Esophagus muscularis mucosa (tissue), 4 donors: ENCODE measurements at places on chromosomes 7 and 10. TPM values are rescaled to one million over a fixed set of nuclear protein-coding genes. Genes with fewer than 3 reads are reported as not detected.

The OR13A1 gene
- not detected for total RNA-seq

The RADIL gene
- 6.5 TPM for total RNA-seq

The SLC18A3 gene
- total RNA-seq: 0.57 TPM

The GIMAP2 gene
- 9.7 TPM for total RNA-seq

The WNT8B gene
- not detected for total RNA-seq

GRCh38 chr7:112556633-112557032, 75.8 kb downstream of the LSMEM1 start:
- no peaks in the 10 kb centered on the region for H3K4me1 ChIP-seq
- H3K27ac ChIP-seq: no peak overlapping the region
- H3K27me3 ChIP-seq: no peaks in the 10 kb centered on the region
- H3K36me3 ChIP-seq: no peaks in the 10 kb centered on the region
- no peak overlapping the region for H3K4me3 ChIP-seq

- no peaks in the 10 kb centered on the region for H3K27me3 ChIP-seq
- H3K4me1 ChIP-seq: peaks cover 5% of the 10 kb centered on the region
- H3K27ac ChIP-seq: no peak overlapping the region
- no peak for DNase-seq
- no peaks in the 10 kb centered on the region for H3K36me3 ChIP-seq
Measured at GRCh38 chr10:64571056-64571455, 1049.9 kb downstream of the REEP3 start.

- no peaks in the 10 kb centered on the region for H3K27me3 ChIP-seq
- H3K27ac ChIP-seq: no peak overlapping the region
- DNase-seq: no peak
- H3K4me3 ChIP-seq: no peak overlapping the region
- no peaks in the 10 kb centered on the region for H3K36me3 ChIP-seq
Measured at GRCh38 chr10:17244700-17245365, 16.8 kb downstream of the VIM start.

- no peak for DNase-seq
- H3K36me3 ChIP-seq: no peaks in the 10 kb centered on the region
- no peak overlapping the region for H3K4me3 ChIP-seq
- peaks cover 4% of the 10 kb centered on the region for H3K4me1 ChIP-seq
- no peaks in the 10 kb centered on the region for H3K27me3 ChIP-seq
Measured at GRCh38 chr7:116429986-116430619, 69.4 kb upstream of the CAV2 start.

DNA sequence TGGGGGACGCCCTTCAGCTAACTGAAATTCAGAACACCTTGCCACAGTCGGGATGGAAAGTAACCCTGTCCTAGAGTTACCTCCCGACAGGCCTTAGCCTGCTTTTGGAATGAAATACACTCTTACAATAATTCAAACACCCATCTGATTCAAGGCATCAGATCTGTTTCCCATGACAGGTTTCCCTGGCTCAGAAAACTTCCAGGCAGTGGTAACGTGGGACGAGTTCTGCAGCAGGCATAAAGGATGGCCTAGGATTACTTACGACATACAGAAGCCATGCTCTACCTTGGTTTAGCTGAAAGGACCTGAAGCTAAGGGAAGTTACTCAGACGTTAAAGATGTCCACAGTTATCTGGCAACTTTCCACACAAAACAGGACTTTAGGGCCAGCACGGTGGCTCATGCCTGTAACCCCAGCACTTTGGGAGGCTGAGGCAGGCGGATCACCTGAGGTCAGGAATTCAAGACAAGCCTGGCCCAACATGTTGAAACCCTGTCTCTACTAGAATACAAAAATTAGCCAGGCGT, 5.0 kb downstream of the PAXIP1 start:
- H3K36me3 ChIP-seq: peaks cover 14% of the 10 kb centered on the region
- no peak overlapping the region for H3K27ac ChIP-seq
- no peaks in the 10 kb centered on the region for H3K27me3 ChIP-seq
- DNase-seq: no peak
- no peak overlapping the region for H3K4me3 ChIP-seq

DNA sequence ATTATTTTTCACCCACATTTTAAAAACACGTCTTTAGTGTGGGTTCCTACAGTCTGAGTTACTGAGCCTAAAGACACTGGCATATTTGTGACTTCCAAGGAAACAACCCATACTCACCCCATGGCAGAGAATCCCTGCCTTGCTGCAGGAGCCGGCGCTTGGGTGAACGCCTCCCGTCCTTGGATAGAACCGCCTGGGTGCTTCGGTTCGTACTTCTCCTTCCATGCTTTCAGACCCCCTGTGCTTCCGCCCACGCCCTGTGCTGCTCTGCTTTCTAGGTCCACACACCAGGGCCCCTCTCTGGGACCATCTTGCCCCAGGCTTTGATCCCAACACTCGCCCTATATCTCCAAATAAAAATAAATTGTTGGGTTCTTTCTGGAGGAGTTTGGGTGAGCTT, 125.8 kb downstream of the PTPRN2 start:
- DNase-seq: no peak
- H3K27ac ChIP-seq: no peak overlapping the region
- no peaks in the 10 kb centered on the region for H3K27me3 ChIP-seq
- H3K4me1 ChIP-seq: no peaks in the 10 kb centered on the region
- H3K36me3 ChIP-seq: no peaks in the 10 kb centered on the region
- H3K4me3 ChIP-seq: no peak overlapping the region

GRCh38 chr10:36116731-36117130, 474.6 kb upstream of the FZD8 start:
- no peaks in the 10 kb centered on the region for H3K36me3 ChIP-seq
- no peak for DNase-seq
- no peak overlapping the region for H3K4me3 ChIP-seq
- peaks cover 37% of the 10 kb centered on the region for H3K4me1 ChIP-seq
- no peak overlapping the region for H3K27ac ChIP-seq

DNA sequence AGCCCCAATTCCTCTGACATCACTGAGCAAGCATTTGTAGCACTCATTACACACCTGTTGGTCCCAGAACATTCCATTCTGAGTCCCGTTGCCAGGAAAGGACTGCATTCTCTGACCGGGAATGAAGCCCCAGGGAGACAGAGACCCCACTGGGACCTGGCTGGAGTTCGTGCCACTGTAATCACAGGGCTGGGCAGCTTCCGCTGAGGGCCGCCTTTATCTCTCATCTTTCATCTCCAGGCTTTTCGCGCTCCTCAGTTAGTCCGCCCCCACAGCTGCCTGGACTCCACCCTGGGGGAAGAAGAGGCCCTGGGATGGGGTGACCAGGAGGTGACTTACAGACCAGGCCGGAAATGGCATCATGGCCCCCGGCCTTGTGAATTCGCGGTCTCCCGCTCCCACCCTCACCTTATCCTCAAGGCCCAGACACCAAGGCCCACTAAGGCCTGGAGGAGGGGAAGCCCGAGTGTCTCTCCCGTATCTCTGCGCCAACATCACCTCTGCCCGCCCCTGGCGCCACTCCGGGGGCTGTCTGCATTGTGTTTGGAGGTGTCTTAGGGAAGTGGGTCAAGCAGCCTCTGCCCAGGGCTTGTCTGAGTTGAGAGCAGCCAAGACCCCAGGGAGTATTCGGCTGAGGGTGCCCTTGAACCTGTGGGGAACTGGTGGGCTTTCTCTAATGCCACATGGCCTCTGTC, 75.4 kb downstream of the PROSER2 start:
- H3K36me3 ChIP-seq: no peaks in the 10 kb centered on the region
- H3K27me3 ChIP-seq: no peaks in the 10 kb centered on the region
- no peak overlapping the region for H3K4me3 ChIP-seq
- no peak for DNase-seq

- H3K27ac ChIP-seq: peak overlapping the region; percentile 73
- no peaks in the 10 kb centered on the region for H3K36me3 ChIP-seq
- no peaks in the 10 kb centered on the region for H3K27me3 ChIP-seq
Measured at GRCh38 chr10:10870523-10871241, 147.0 kb upstream of the CELF2 start.

DNA sequence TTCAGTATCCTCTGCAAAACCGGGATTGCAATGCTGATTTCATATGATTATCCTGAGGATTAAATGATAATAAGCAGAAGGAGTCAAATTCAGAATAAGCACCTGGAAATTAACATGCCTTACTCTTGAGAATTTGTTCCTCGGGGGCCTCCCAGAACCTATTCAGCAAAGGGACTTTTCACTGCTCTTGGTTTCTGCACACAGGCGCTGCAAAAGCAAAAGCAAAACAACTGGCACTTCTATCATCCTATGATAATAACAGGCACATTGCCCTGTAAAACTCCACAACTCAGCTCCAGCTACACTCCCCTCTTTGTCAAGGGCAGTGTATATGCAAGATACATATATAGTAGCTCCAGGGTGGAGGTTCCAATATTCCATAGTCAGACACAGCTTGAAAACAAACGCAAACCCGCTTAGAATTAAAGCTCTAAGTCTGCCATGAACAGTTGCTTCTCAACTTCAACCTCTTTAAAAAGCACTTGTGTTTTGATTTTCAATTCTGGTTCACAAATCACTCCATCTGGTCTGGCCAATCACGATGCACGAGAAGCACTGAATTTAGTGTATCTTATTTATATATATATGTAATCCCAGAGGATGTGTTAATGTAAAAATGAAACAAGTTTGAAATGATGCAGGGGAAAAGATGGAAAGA, 119.9 kb upstream of the PTER start:
- peak; percentile 60 for DNase-seq
- no peaks in the 10 kb centered on the region for H3K36me3 ChIP-seq
- H3K4me3 ChIP-seq: no peak overlapping the region
- no peaks in the 10 kb centered on the region for H3K27me3 ChIP-seq
- no peaks in the 10 kb centered on the region for H3K4me1 ChIP-seq

- no peaks in the 10 kb centered on the region for H3K4me1 ChIP-seq
- DNase-seq: no peak
- no peaks in the 10 kb centered on the region for H3K27me3 ChIP-seq
- H3K4me3 ChIP-seq: no peak overlapping the region
- no peak overlapping the region for H3K27ac ChIP-seq
- H3K36me3 ChIP-seq: no peaks in the 10 kb centered on the region
Measured at GRCh38 chr7:50869108-50869725, 86.5 kb upstream of the GRB10 start.

GRCh38 chr7:7498856-7499255, 36.8 kb downstream of the COL28A1 start:
- DNase-seq: no peak
- no peaks in the 10 kb centered on the region for H3K4me1 ChIP-seq
- no peak overlapping the region for H3K27ac ChIP-seq
- H3K27me3 ChIP-seq: no peaks in the 10 kb centered on the region

DNA sequence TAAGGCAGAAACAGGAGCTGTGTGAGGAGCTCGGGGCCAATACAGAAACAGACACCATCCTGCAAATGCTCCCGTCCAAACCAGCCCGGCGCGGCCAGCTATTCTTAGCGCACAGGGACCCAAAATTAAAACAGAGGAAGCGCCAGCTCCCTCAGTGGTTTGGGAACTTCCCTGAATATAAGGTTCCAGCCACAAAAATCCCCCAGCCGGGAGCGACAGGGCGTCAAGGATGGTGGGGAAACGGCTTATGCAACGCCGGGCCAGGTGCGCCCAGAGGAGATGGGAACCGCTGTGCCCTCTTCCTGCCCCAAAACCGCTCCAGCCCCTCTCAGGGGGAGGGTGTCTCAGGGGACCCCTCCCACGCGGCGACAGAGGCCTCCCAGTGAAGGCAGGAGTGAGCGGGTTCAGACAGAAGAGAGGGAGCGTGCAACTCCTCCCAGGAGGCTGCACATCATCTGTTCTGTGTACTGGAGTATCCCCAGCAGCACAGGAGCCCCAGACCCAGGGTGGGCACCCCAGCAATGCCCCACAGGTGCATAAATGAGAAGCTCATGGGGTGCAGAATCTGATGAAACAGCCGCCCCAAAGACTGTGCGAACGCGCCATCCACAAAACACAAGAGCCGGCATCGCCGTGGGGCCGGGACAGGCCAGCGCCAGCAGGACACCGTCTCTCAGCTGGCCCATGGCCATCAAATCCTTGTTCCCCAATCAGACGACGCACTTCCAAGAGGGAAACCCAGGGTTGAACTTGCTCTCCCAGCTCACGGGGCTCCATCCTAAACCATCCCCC, 73.9 kb upstream of the PDGFA start:
- H3K27ac ChIP-seq: no peak overlapping the region
- no peak overlapping the region for H3K4me3 ChIP-seq

DNA sequence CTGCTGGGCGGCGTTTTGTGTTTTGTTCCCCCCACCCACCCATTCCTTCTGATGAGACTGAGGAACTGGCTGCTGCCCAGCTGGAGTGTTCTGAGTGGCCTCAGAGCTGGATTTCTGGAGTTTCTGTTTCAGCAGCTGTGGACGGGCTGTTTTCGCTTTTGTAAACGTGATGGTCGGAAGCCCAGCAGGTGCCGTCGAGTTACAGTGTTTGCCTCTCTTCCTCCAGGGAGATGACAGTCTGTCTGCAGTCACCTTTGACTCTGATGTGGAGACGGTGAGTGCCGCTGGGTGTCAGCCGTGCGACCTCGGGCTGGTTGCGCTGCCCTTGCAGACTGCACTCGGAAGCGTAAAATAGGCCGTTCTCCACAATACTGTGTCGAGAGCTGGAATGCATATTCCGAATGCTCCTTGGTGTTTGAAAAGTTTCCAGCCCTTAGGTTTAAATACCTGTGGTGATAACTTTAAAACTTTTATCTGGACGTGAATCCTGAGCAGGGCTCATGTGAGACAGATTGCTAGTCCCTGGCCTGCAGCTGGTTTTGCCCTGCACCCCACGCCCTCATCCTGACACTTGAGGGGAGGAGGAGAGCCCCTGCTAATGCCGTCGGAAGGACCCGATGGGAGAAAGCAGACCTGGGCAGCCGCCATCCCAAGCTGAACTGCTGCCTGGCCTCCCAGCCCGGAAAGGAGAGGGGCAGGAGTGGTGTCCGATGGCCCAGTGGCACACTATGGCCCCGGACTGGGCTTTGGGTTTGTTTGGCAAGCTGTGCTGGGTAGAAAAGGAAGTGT, 8.3 kb downstream of the IQCE start:
- H3K4me1 ChIP-seq: peaks cover 18% of the 10 kb centered on the region
- no peaks in the 10 kb centered on the region for H3K27me3 ChIP-seq
- H3K4me3 ChIP-seq: peak overlapping the region; percentile 28
- peaks cover 2% of the 10 kb centered on the region for H3K36me3 ChIP-seq
- DNase-seq: no peak
- no peak overlapping the region for H3K27ac ChIP-seq

- no peak overlapping the region for H3K4me3 ChIP-seq
- H3K27ac ChIP-seq: no peak overlapping the region
- no peaks in the 10 kb centered on the region for H3K27me3 ChIP-seq
- H3K36me3 ChIP-seq: no peaks in the 10 kb centered on the region
Measured at GRCh38 chr10:8130973-8131911, 76.8 kb downstream of the GATA3 start.

DNA sequence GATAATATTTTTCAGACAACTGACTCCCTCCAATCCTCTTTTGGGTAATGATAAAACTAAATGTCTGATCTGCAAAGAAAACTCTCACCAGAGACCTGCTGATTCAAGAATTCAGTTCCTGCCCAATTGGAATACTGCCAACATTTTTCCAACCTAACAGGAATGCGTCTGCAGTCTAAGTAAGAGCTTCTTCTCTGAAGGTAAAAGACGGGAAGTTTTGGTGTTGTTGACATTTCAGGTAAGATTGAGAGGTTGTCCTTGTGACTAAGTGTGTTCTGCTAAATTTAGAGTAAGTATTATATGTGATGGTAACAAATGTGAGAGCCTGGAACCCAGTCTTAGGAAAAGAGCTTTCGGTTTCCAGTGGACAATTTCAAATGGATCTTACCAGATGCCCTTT, 17.6 kb downstream of the IFIT5 start:
- H3K27me3 ChIP-seq: no peaks in the 10 kb centered on the region
- no peak overlapping the region for H3K27ac ChIP-seq
- no peaks in the 10 kb centered on the region for H3K36me3 ChIP-seq
- H3K4me3 ChIP-seq: no peak overlapping the region
- H3K4me1 ChIP-seq: peaks cover 22% of the 10 kb centered on the region
- no peak for DNase-seq
